Stimulated activated CD8-positive, alpha-beta memory T cell treated with anti-CD3 and anti-CD28 coated beads, Interleukin-7, amount 100 ng/mL, for 1 hour (primary cell): ENCODE measurements at places on chromosomes 11 and 22.

- DNase-seq = no peak
Observed at GRCh38 chr11:14566331-14567063, 46.3 kb upstream of the PSMA1 start.

DNA sequence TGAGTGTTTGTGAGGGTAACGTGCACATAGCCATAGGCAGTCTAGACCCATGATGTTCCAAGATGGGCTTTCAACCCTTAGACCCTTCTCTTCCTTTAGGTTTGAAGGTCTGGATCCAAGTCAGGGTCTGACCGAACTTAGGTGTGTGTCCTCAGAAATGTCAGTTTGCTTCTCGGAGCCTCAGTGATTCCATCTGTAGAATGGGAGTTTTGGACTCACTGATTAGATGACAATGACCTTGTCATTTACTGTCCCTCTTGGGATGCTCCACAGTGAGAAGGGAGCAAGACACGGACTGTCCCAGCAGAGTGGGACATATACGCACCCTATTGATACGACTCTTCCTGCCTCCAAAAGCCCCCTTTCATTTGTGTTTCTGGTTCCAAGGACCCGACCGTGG, 37.7 kb downstream of the ANO1 start:
- DNase-seq = no peak

DNA sequence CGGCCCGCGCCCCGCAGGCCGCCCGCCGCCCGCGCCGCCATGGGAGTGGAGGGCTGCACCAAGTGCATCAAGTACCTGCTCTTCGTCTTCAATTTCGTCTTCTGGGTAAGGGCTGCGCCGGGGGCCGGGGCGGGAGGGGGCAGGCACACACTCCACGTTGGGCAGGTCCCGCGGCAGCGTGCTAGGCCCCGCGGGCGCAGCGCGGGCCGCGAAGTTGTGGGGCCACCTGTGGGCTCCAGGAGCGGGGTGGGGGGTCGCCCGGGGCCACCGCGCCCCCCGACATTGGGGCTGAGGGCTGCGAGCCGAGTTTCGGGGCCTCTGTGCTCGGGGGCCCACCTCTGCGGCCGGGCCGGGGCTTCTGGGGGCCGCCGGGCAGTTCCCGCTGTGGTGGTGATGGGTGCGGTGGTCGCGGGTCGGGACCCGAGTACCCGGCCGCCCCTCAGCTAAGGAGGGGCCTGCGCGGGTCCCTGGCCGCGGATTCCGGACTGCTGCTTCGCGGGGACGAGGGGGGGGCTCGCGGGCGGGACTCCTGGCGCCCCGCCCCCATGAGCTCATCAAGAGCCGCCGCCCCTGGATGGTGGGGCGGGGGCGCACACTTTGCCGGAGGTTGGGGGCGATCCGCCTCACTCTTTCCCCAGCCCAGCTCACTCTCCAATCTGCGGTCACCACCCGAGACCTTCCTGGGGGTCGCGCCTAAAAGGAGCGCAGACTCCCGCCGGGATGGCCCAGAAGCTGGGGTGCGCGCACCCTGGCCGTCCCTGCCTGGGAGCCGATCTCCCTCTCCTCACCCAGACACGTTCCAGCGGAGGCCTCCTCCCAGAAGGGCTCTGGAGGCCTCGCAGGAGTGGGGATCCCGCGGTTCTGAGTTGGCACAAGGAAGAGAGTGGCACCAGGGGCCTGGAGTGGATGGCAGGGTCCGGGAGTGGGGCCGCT, 667 bp downstream of the CD81 start:
- peak; percentile 31 for DNase-seq

- DNase-seq = no peak
Observed at GRCh38 chr11:8714622-8715225, 32.1 kb downstream of the RPL27A start.

DNA sequence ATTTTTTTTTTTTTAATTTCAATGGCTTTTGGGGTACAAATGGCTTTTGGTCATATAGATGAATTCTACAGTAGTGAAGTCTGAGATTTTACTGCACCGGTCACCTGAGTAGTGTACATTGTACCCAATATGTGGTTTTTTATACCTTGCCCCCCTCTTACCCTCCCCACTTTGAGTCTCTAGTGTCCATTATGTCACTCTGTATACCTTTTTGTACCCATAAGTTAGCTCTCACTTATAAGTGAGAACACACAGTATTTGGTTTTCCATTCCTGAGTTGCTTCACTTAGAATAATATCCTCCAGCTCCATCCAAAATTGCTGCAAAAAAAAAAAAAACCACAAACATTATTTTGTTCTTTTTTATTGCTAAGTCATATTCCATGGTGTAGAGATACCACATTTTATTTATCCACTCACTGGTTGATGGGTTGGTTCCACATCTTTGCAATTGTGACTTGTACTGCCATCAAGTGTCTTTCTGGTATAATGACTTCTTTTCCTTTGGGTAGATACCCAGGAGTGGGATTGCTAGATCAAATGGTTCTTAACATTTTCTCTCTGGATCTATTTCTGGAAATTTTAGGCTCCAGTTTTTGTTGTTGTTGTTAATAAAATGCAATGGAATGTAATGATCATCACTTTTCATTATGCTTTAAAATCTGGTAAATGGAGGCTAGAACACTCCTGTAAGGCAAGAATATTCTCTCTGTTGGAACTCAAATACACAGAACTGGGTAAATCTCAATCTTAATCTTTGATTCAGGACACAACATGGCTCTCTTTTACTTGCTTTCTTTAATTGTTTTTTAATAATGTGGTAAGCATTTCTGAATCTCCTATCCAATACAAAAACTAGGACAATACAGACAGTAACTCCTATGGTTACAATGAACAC, 10.3 kb downstream of the NEAT1 start:
- DNase-seq = no peak
